ENCODE measurements at places on chromosomes 3 and 15.
A peak's percentile ranks its signal among the peaks of the same experiment; 100 is the strongest.

GRCh38 chr3:140540262-140540661 lies 137.6 kb upstream of the TRIM42 start:
- DNase-seq, result no peak

- no peak for DNase-seq
Measured at GRCh38 chr15:66151809-66152208, 101.7 kb downstream of the MEGF11 start.

- no peak for DNase-seq
Measured at GRCh38 chr15:66124651-66125050, 128.9 kb downstream of the MEGF11 start.

GRCh38 chr3:171155122-171155700 lies 128.7 kb upstream of the SLC2A2 start:
- DNase-seq, result no peak

GRCh38 chr15:70430069-70430468 lies 332.4 kb upstream of the TLE3 start:
- no peak for DNase-seq

GRCh38 chr3:173983343-173983742 lies 585.8 kb downstream of the NLGN1 start:
- no peak for DNase-seq

DNA sequence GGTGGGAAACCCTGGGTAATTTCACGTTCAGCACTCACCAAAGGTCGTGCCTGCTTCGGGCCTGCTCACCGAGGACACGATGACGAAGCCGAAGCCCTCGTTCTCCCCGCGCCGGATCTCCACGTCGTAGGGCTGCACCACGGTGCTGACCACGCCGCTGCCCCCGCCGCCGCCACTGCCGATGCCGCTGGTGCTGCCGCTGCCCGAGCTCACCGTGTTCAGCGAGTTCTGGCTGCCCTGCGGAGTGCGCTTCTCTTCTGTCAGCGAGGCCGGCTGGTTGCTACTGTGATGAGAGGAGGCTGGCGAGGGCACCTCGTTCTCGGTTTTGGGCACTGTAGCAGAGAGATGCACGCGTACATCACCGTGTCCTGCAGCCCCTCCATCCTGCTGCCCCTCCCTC lies 659.5 kb downstream of the MAGI1 start:
- DNase-seq, result no peak

GRCh38 chr15:39781967-39782302 lies 706 bp downstream of the FSIP1 start:
- DNase-seq, result no peak

DNA sequence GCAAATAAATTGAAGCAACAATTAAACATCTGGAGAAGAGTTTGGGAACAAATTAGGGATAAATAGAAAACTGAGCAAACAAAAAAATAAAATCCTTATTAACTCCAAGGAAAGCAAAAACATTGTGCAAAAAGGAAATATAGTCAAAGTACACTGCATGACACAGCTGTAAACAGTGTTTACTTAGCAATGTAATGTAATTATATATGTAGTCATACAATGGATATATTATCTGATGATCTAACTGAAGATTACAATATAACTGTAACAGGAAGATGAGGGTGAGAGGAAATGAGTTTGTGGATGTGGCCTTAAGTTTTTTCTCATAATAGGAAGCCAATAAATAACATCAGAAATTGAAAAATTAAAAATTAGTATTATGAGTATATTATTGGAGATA lies 42.5 kb downstream of the SCN10A start:
- no peak for DNase-seq

DNA sequence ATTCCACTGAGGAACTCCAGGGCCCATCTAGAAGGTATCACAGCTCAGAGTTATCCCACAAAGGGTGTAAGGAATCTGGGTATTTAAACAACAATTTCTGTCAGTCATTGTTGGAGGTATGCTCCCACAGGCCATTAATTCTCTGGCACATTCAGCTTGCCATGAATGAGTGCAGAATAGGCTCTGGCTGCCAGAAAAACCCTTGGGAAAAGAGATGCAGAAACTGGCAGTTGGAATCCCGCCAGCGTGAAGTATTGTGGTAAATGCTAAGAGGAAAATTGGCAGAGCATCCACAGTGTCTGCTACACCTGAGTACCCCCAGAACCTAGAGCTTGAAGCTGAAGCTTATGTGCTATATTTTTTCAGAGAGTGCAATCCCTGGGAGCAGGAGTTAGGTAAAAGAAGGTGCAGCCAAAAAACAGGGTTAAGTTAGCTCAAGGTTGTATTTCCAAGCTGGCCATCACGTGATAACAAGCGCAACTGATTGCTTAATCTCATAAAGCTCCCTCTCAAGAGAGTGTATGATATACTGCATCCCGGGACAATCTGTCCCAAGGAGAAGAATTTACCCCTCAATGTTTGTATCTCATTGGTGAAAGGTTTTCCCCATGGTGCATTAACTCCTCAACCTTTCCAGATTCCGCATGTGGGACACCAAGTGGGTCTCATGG lies 94.2 kb upstream of the ACP3 start:
- no peak for DNase-seq

DNA sequence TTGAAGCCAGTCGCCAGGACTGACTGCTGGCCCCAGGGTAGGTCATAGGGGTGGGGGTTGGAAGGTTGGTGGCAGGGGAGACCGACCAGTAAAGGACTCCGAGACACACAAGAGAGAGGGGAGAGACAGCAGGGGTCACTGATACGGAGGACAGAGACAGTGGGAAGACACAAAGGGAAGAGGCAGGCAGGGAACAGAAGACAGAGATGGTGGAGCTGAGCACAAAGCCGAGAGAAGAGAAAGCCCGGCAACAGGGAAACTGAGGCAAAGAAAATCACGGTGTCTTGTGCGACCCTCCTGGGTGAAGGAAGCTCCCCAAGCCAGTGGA lies 510 bp downstream of the RASL12 start:
- DNase-seq, result no peak

DNA sequence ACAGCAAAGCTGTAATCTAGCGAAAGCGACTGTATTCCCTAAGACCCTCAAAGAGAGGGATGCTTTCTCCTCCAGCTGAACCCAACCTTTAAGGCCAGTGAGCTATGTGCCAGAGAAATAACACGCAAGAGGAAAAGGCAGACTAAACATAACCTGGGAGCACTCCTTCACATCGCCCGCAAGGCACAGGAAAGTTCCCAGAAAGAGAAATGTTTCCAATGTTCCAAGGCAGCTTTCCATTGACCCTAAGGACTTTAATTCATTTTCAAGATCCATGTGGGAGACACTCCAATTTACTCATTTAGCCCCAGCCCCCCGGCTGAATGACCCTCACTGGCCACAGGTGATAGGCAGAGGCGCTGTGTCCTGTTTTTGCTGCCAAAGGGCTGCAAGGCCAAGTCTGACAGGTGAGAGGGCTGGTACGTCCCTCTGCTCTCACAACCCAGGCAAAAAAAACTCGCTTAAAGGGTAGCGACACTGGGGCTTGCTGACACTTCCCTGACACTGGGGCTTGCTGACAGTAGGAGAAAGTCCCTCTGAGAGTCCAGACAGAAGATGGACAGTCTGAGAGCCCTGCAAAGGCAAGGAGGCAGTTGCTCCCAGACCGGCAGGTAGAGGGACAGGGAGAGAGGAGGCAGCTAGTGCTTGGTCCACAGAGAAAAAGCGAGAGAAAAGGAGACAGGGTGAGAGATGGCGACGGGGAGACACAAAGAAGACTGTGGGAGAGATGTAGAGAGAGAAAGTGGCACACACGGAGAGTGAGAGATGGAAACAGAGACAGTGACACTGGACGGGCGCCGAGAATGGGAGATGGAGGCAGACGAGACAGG lies 702 bp downstream of the ARHGEF3 start:
- no peak for DNase-seq

- DNase-seq, result no peak
Measured at GRCh38 chr15:66006986-66007385, 137.7 kb downstream of the RAB11A start.

DNA sequence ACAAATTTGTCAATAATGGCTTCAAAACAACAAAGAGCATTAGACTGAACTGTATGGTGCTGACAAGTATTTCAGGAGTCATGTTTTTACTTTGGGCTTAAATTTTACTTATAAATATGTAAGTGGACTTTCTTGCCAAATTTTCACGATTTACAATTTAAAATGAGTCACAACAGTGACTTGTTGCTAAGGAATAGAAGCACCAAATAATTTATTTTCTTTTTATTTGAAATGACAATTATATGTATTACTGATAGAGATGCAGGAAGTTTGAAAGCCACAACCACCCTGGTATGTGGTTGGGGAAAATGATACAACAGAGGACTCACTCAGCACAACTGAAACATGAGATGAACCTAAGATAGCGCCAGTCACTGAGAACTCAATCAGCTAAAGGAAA lies 90.3 kb downstream of the FMN1 start:
- no peak for DNase-seq

GRCh38 chr3:30751610-30752299 lies 142.7 kb downstream of the GADL1 start:
- DNase-seq, result peak; percentile 9

GRCh38 chr3:56985878-56986277 lies 74.6 kb upstream of the SPATA12 start:
- DNase-seq, result no peak

DNA sequence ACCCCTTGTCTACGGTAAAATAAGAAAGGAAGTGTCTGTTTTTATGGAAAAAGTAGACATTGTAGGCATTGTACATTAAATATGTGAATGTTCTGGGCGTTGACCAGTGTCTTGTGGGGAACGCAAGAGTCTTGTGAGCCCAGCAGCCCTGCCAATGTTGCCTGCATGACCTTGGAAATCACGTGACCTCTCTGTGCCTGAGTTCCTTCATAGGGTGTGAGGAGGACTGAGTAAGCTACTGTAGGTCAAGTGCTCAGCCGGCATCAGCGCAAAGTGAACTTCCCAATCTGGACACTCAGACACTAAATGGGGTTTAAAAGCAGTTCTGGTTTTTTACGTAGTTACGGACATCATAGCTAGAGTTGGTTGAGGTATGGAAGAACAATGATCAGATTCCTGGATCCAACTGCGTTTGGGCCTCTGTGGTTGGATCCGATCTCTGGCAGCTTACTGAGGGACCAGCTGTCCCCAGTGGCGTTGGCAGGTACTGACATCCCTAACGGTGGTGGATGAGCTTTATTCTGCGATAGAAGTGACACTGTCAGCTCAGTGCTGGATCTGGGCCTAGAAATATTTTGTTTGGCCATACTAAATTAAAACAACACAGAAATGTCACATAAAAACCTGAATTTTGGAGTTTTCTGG lies 63.8 kb downstream of the SPSB4 start:
- no peak for DNase-seq

DNA sequence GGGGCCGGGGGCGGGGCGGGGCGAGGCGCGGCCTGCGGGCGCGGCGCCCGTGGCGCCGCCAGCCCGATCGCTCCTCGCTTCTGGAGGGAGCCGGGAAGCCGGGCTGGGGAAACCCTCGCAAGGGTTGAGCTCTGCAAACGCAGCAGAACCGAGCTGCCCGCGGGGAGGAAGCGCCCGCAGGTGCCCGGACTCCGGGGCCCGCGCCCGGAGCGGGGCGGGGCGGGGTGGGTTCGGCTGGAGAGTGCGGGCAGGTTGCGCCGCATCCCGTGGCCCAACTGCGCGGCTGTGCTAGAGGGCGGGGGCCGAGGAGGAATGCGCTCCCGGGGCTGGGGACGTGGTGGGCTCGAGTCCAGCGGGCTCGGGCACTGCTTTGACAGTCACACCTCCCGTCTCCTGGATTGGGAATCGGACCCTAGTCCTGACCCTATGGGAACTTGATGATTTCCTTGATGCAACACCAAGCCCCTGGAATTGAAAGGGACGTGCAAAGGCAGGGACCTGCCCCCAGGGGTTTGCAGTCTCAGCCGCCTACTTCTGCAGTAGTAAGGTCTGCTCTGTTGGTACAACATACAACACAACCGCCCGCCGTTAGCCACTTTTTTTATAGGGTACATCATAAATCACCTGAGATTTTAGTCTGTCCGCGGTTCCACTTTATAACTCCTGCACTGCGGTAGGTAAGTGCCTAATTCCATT lies 34.3 kb downstream of the ZBTB38 start:
- DNase-seq, result no peak

DNA sequence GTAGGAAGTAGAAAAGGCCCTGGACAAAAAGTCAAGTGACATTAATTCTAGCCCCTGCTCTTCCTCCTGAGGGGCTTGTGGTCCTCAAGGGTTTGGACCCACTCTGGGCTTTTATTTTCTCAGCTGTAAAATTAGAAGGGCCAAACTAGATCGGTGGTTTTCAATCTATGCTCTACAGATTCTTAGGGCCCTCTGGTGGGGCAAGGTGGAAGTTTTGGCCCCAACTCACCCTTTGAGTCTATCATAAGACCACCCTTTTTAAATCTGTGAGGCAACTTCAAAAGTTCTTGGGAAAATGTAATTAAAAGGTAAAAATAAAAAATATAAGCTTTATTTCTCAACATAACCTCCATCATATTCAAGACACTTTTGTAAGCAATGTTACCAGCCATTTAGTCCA lies 25.6 kb upstream of the CFAP161 start:
- no peak for DNase-seq

DNA sequence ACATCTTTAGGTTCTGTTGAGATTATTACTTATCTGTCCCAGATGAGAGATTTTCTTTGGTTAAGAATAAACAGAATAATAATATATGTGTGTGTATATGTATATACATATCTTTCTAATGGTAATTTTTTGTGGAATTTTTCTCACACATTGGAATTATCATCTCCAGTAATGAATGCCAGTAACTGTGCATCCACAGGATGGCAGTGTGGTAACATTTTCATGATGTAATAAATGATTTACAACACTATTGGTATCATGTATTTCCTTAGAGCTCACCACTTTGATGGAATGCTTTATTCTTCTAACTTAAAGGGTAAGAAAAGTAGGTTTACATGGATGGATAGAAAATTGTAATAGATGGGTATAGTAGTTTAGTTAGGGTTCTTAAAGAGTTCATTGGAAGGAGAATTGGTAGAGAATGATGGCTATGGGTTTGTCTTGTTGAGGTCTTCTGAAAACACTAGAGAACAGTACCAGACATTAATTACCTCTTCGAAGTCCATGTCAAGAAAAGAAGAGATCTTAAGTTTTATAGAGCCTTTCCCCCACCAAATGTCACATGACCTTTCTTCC lies 78.1 kb downstream of the STT3B start:
- DNase-seq, result no peak

DNA sequence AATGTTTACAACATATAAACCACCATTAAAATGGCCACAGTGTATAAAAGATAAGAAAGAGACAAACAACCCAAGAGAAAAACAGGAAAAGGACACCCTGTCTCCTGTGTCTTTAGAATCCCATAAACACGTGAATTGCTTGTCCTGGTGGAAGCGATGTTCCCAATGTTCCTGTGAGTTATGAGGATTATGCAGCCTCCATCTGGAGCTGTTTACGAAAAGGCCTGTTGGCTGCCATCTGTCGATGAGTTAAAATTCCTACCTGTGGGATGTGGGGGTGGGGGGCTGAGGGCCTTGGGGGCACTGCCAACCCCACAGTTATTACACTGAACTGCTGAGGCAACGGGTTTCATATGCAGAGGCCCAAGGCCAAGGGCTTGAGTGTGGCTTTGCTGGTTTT lies 13.6 kb downstream of the NISCH start:
- no peak for DNase-seq

DNA sequence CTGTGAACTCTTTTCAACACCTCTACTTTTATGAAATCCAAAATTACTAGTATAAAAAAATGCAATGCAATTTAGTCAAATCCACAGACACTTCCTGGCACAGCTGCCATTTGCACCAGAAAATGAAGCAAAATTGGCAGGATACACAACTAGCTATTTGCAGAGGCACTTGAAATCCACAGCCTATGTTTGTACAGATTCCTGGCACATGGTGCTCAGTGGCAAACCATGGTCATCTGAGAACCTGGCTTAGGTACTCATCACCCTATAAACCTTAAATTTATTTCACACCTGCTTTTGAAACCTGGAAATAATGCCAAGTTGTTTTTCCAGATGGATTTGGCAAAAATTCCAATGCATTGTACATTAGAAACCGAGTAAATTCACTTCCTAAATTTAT lies 20.2 kb upstream of the PPM1L start:
- no peak for DNase-seq

Data from activated CD8-positive, alpha-beta memory T cell treated with anti-CD3 and anti-CD28 coated beads for 1 hour (primary cell).